ENCODE measurements at places on chromosomes 2 and 18.

GRCh38 chr2:12032398-12032797, 286.0 kb downstream of the LPIN1 start:
- no peak for DNase-seq

GRCh38 chr2:58543442-58543841, 302.3 kb upstream of the FANCL start:
- no peak for DNase-seq

DNA sequence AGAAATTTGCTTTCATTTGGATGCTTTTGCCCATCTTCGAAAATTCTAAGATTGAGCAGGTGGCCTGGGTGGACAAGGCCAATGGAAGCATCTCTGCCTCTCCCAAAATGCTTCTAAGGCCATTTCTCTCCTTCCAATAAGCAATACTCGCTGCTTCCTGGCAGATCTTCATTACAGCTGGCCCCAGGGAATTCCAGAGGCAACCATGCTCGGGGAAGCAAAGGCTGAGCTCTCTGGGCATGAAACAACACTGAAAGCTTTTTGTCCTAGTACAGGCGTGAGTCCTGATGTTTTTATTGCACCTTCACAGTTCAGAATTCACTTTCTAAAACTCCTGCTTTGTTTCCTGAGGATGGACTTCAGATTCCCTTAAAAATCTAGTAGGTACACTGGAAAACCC, 11.8 kb upstream of the NEDD4L start:
- DNase-seq, result no peak

GRCh38 chr18:77081390-77081778, 51.2 kb downstream of the MBP start:
- DNase-seq, result no peak

GRCh38 chr2:176128982-176129796, at the start of gene HOXD8:
Gene HOXD8, plus strand, starts transcription at chr2:176129705. Its CDS starts 662 bp downstream, at chr2:176130367.
- no peak for DNase-seq

DNA sequence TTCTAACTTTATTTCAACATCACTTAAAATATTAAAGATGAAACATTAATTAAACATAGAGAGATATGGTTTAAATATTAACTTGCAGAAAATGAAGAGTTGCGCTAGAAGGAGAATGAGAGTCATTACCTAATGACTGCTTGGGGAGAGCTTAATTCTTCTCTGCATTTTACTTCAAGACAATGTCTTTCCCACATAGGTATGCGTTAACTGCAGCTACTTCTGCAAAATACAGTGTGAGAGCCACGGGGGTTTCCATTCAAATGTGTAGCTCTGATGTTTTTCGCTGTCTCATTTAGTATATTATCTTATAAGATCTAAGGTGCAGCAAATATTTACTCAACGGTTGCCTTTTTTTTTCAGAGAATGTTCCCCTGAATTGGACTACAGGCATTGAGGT, 126.7 kb downstream of the TMX3 start:
- DNase-seq, result no peak

GRCh38 chr2:223723954-223724411, 113.4 kb downstream of the AP1S3 start:
- no peak for DNase-seq

DNA sequence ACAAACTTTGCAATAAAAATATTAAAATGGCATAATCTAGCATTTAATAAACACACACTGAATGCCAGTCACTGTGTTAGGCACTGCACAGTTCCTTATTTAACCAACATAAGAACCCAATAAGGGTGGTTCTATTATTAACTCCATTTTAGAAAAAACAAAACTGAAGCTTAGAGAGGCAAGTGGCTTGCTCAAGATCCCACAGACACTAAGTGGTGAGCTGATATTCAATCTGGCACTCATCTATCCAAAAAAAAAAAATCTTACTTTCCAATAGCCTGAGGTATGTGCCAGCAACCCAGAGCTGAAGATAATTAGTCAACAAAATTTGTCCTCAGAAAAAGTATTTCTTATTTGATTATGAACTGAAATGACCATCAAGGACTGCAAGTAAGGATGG, 799 bp downstream of the CYTIP start:
- no peak for DNase-seq

- DNase-seq, result no peak
These were observed 531.2 kb downstream of the NYAP2 start for GRCh38 chr2:225930687-225931086.

- no peak for DNase-seq
These were observed 909.9 kb upstream of the CHAC2 start for GRCh38 chr2:52857722-52858121.

- DNase-seq, result no peak
These were observed 64.6 kb downstream of the TRPM8 start for GRCh38 chr2:233981574-233982420.
